ENCODE measurements at places on chromosomes 13 and 19.

GRCh38 chr13:46310066-46310465 lies 77.0 kb downstream of the RUBCNL start:
- DNase-seq, result peak; percentile 32

- DNase-seq, result peak; percentile 46
These were observed 22.3 kb upstream of the LAMP1 start for GRCh38 chr13:113274721-113275120.

DNA sequence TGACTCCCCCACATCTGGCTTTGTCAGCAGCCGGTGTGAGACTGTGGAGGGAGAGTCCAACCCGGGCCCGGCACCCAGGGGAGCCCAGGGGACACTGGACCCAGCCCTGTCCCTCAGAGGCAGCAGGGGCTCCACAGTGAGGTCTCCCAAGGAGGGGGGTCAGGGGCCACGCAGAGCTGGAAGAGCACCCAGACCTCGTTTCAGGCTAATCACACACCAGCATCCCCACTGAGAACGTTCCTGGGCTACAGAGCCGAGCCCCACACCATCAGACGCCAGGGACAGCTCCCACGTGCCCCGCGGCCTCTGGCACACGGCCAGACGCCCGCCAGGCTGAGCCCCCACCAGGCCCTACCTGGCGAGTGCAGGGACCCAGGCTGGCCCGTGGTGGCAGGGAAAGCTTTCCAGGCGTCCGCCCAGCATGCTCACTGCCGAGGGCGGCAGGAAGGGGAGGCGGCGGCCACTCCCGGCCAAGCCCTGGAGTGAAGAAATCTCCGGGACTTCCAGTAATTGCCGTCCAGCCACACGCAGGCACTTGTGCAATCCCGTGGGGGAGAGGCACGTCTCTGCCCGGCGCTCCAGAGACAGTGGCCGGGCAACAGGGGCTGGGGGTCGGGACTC lies 19.2 kb downstream of the SBNO2 start:
- peak; percentile 83 for DNase-seq

DNA sequence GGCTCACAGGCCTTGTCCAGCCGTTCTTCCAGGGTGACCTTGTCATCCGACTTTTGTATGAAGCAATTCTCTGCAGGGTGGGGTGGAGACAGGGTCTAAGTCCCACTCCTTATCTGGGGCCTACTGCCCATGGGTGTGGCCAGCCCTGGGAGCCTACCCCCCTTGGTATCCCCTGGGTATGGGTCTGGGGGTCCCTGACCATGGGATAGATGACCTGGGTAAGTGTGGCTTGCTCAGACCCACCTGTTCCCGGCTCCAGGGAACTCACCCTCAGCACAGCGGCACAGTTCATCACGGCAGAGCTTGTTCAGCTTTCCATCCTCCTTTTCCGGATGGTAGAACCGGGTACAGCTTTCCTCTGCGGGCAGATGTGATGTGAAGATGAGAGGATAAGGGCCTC lies 9.2 kb upstream of the TNFSF14 start:
- no peak for DNase-seq

DNA sequence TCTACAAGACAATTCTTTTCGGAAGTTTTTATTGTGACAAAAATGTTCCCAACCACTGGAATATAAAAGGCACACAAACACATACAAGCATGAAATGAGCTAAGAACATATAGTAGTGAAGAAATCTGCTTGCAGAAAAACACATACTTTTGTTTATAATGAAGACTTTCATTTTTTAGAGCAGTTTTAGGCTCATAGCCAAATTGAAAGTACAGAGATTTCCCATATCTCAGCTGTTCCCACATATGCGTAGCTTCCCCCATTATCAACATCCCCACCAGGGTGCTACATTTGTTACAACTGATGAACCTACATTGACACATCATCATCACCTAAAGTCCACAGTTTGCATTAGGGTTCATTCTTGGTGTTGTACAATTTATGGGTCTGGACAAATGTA lies 249.4 kb downstream of the KCTD12 start:
- no peak for DNase-seq

GRCh38 chr19:35462476-35462953 lies 14.5 kb downstream of the FFAR2 start:
- peak; percentile 90 for DNase-seq

DNA sequence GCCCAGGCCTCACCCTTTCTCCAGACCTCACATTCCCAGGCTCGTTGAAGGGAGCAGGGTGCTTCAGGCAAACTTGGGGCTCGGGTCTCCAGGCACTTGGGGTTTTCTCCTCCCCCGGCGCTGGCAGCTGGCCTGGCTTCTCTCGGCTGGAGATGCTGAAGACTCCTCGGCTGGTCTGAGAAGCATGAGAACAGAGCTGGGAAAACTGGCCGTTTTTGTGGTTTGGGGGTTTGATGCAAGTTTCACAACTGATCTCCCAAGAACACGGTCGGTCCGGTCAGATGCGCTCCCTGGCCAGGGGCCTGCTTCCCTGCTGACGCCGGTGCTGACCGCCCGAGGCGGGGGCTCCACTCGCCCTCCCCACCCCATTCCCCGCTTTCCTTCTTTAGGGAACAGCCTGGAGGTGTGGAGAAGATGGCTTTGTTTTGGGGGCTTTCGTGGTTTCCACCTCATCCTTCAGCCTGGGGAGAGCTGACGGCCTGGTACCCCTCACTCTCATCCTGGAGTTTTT lies 35.3 kb downstream of the CEBPA start:
- DNase-seq, result no peak

GRCh38 chr19:3543150-3544057 lies 4.4 kb downstream of the TEKTIP1 start:
- DNase-seq, result no peak

DNA sequence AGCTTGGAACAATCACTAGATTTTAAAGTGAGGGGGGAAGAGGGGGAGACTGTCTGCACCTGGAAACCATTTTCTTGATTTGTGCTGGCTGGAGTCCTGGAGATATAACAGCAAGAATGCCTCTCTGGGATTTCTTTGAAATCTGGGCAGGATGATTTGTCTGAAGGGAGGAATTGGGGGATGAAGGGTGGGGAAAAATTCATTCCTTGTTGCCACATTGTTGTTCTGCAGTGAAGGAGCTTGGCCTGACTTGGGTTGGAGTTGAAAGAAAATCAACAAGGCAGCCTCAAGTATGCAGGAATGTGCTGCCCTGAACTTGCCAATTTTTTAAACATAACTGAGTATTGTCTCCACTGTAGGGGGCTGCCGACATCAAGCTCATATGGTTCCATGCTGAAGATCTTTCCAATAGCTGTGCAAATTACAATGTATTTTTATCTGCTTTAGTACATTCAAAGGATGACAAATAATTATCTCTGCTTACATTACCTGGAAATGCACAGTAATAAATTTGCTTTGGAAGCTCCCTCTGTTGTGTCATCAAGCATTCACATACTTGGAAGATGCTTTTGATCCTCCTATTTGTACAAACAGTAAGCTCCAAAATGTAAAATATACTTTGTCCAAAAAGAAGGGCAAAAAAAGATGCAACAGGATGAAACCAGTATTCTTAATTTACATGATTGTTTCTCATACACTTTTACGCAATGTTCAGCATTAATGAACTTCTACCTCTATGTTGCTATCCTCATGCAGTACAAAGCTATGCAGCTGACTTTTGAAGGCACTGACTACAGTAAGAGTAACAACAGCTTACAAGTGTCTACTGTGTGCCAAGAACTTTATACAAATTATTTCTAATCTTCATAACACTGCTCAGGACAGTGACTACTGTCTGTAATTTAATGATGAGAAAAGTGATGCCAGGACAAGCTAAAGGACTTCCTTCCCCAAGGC lies 627.9 kb upstream of the KLF12 start:
- DNase-seq, result no peak

- no peak for DNase-seq
These were observed 324.0 kb downstream of the GPC5 start for GRCh38 chr13:91722267-91722884.

GRCh38 chr19:43699506-43700394 lies 16.1 kb upstream of the IRGC start:
- peak; percentile 21 for DNase-seq

- DNase-seq, result no peak
These were observed 2.9 kb upstream of the GPR18 start for GRCh38 chr13:99261059-99261458.

GRCh38 chr13:18951412-18951811 lies 230.2 kb downstream of the TUBA3C start:
- DNase-seq, result no peak

DNA sequence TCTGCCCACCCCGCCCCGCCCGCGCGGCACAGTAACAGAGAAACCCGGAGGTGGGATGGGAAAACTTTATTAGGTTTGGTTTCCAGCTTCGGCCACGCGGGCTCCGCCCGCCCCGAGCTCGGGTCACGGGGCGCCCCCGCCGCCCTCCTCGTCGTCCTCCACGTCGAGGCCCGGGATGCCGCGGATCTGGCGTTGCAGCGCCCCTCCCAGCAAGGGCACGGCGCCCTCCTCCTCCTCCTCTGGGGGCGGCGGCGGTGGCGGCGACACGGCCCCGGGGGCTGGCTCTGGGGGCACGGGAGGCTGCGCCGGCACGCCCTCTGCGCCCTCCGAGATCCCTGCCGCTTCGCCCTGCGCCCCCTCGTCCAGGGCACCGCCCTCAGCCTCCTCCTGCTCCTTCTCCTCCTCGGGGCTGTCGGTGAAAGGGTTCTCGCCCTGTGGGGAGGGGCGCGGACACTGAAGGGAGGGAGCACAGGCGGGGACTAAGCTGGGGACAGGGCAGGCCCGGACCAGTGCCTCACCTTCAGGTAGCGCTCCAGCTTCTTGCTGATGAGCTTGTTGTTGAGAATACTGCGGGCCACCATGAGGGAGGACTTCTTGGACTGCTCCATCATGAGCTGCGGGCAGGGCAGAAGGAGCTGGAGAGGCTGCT lies 536 bp upstream of the AKAP8 start:
- peak; percentile 22 for DNase-seq

GRCh38 chr19:6602729-6603114 lies 11.8 kb upstream of the CD70 start:
- DNase-seq, result no peak

DNA sequence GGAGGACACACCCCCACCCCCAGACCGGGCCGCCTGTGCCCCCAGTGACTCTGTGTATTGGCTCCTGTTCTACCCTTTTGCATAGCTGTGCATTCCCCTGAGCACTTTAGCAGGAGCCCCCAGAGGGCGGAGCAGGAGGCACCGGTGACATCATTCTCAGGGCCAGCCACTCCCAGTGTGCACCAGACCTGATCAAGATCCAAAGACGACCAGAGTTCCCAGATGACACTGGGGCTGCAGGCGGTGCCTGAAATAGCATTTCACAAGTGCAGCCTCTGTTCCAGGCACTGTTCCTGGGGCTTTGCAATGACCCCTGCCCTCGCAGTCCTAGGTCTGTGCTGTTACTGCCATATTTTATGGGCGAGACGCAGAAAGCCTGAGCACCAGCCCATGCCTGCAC lies 14.5 kb upstream of the PTPRS start:
- DNase-seq, result no peak

- DNase-seq, result no peak
These were observed 49.6 kb downstream of the MYO9B start for GRCh38 chr19:17125062-17125727.

GRCh38 chr19:43684326-43684725 lies 14.4 kb upstream of the PLAUR start:
- DNase-seq, result peak; percentile 68

- peak; percentile 3 for DNase-seq
These were observed 95.0 kb upstream of the KLF5 start for GRCh38 chr13:72963762-72964161.

DNA sequence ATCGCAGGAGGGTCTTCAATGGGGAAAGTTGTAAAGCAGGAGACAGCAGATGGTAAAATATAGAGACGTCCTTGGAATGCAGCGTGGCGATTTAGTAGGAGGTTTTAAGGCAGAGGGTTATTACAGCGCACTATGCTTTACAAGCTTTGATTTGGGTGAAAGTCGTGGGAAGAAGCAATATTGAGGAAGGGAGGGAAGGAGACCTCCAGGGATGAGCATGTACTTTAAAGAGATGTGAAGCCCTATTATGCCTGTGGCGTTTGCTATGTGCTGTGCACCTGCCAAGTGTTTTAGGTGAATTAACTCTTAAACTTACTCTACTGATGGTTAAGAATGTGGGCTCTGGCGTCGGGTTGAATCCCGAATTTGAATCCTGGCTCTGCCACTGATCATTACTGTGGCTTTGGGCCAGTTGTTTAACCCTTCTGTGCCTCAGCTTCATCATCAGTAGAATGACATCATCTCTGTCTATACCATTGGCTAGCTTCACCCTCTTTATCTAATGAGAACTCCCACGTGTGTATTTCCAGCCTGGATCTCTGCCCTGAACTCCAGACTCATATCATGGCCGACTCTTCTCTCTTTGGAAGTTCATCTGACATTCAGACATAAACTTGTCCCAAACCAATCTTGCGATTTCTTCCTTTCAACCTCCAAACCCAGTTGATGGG lies 583 bp downstream of the CCDC61 start:
- no peak for DNase-seq

GRCh38 chr13:97588993-97589392 lies 155.0 kb downstream of the RAP2A start:
- DNase-seq, result no peak

GRCh38 chr19:14150770-14151661 lies 14.6 kb upstream of the ASF1B start:
- no peak for DNase-seq

- no peak for DNase-seq
These were observed 38.1 kb upstream of the RANBP3 start for GRCh38 chr19:6015841-6016545.

GRCh38 chr13:19772306-19772705 lies 10.4 kb downstream of the PSPC1 start:
- DNase-seq, result no peak

DNA sequence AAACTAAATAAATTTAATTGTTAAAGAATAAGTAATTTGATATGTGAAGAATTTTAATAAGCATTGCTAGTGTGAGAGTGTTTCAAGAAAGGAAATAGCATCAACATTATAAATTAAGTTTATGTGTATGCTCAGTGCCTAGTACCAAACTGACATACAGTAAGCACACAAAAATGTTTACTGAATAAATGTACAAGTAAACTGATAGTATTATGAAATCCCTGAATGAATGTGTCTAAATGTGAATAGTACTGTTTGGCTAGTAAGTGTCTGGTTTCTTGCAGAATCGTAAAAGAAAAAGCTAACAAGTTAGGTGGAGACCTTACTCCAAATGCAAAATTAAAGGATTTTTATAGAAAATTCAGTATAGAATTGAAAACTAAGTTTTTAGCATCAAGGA lies 233.6 kb downstream of the PCDH9 start:
- DNase-seq, result no peak

DNA sequence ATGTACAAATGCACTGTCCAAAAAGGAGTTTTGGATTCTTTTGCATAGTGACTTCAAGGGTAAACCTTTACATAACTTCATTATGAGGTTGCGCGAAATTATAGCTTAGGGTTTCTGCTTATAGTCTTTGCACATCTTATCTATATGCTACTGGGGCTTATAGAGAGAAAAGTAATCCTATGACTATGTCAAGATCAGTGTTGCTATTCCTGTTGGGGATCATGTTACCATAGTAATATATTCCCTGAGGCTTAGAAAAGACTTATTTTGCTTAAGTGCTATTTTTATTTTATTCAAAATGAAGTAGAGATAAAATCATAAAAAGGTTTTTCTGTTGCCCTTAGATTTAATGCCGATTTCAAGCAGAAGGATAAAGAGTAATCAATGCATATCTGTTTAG lies 14.7 kb upstream of the POSTN start:
- no peak for DNase-seq

GRCh38 chr19:1076951-1077350 lies 10.0 kb downstream of the ARHGAP45 start:
- peak; percentile 85 for DNase-seq

Measured in CD14-positive monocyte (primary cell).